Neural crest cell (in vitro differentiated cells): ENCODE measurements at places on chromosomes 6 and 20. TPM values are rescaled to one million over a fixed set of nuclear protein-coding genes. Genes with fewer than 3 reads are reported as not detected.

PRIM2 gene
- total RNA-seq: 35.6 and 36.2 TPM in 2 replicates

GMPR gene
- total RNA-seq: 0.16 TPM in 1 of 2 replicates, not detected in the other

PRR18 gene
- 0.16 and 0.35 TPM in 2 replicates for total RNA-seq

GSTA4 gene
- 69.1 and 70.7 TPM in 2 replicates for total RNA-seq

UBD gene
- total RNA-seq: not detected in 2 replicates

TPX2 gene
- total RNA-seq: 208 and 210 TPM in 2 replicates

CTNNBL1 gene
- total RNA-seq: 87.7 and 94.9 TPM in 2 replicates

FKBP1C gene
- total RNA-seq: 0.86 and 1.5 TPM in 2 replicates

PDE10A gene
- 23.7 and 26.2 TPM in 2 replicates for total RNA-seq

KHDRBS2 gene
- 7.0 and 7.3 TPM in 2 replicates for total RNA-seq

EYA4 gene
- total RNA-seq: 0.86 and 1.6 TPM in 2 replicates

- no peak for DNase-seq
Observed at GRCh38 chr6:16095180-16095579, 33.7 kb upstream of the MYLIP start.

GRCh38 chr6:138638604-138639003 is 135.0 kb upstream of the CCDC28A start:
- no peak for DNase-seq

DNA sequence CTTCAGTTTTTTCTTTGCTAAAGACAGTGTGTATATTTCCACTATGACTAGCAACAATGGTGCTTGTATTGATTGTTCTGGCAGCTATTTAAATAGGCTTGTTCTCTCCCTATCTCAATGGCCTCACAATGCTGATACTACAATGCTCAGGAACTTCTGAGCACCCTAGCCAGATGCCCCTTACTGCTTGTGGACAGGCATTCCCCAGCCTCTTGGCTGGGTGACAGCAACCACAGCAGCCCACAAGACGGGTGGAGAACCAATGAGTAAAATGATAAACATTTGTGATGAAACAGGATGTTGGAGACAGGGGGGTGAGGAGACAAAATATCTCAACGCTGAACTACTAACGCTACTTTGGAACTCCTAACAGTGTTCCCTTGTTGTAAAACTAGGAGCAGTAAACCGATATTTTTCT is 42.3 kb downstream of the HIVEP2 start:
- DNase-seq: no peak

DNA sequence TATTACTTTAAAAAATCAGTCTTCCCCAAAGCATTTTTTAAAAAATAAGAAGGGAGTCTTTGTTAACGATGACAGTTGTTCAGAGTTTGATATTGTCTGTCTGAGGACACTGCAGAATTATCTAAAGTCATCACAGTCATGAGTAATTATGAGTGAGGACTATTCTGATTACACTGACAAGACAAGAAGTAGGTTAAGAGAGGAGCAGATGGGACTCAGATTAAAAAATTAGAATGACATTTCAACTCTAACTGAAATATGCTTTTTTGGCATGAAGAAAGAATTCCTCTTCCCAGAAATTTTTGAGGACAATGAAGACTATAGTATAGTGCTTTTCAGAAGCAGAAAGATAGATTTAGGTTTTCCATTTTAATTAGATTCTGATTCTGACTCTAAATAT is 456.5 kb downstream of the EPHA7 start:
- DNase-seq: no peak

GRCh38 chr6:6900569-6901204 is 207.1 kb upstream of the RREB1 start:
- no peak for DNase-seq

DNA sequence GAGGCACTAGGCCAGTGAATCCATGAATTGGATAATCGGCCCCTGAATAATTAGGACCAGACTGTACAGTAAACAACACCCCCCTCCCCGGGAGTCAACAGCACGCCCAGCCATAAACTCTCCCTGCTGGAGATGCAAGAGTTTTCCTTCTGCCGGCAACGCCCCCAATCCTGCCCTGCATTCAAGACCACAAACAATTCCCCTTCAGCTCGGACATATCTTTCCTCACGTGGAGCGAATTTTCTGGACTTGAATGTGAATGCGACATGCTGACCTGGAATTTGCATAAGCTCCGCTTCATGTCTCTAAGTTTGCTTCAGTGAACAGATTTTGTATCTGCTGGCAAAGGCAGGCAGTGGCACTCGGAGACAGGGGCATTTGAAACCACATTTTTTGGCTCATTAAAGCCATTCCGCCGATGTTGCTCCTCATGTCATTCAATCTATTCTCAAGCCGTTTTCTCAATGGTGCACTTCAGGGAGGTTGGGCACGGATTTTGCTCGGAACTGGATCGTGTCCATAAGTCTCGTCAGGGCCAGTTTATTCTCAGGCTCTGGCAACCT is 38.0 kb upstream of the GMPR start:
- DNase-seq: no peak

GRCh38 chr6:2448826-2449571 is 203.6 kb upstream of the GMDS start:
- peak; percentile 19 for DNase-seq

- no peak for DNase-seq
Observed at GRCh38 chr20:13331536-13331935, 110.5 kb downstream of the ISM1 start.

DNA sequence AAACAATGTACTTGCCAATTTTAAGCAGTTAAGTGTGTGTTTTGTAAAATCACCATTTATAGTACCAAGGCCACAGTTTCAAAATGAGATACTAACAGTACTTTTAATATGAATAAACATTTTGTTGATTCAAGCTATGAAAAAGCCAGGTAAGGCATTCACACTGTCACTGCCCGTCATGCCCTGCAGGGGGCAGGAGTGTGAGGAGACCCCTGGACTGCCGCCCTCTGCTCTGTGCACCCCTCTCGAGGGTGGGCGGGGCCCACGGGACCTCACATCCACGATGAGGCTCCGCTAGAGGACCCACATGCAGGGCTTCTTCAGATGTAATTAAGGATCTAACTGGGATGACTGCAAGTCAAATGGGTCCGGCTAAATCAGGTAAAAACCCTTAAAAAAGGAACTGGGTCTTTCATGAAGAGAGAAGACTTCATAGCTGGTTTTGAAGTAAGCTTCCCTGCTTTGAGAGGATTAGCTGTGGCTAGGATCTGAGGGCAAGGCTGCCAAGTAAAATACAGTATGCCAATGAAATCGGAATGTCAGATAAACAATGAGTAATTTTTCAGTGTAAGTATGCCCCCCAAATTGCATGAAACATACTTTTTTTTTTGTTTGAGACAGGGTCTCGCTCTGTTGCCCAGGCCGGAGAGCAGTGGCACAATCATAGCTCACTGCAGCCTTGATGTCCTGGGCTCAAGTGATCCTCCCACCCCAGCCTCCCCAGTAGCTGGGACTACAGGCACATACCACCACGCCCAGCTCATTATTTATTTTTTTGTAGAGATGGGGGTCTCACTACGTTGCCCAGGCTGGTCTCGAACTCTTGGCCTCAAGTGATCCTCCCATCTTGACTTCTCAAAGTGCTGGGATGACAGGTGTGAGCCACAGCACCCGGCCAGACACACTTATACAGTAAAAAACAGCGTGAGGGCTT is 18.7 kb downstream of the DIDO1 start:
- DNase-seq: no peak

GRCh38 chr6:151284012-151284411 is 44.2 kb downstream of the AKAP12 start:
- DNase-seq: no peak

DNA sequence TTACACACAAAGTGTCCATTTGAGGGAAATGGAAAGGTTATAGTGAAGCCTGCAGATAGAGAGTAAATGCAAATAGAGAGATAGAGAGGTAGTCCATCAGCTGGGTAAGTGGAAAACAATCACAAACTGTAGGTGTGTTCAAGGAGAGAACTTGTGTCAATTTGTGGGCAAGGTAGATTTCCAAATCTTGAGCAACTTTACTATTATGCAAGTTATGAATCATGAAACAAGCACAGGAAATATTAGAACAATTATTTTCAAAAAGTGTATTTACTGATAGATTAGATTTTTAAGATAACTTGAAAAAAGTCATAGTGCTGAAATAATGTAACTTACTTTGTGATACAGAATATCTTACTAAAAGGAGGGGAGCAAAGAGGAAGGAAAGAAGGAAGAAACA is 792.9 kb downstream of the EYS start:
- DNase-seq: no peak
